Neural crest cell (in vitro differentiated cells): ENCODE measurements at places on chromosomes 2 and 18. TPM values are rescaled to one million over a fixed set of nuclear protein-coding genes. Genes with fewer than 3 reads are reported as not detected.
A peak's percentile ranks its signal among the peaks of the same experiment; 100 is the strongest.

The LINC00305 gene
- total RNA-seq = not detected in 2 replicates

The IL1RN gene
- total RNA-seq = not detected in 2 replicates

The TOGARAM2 gene
- 0.35 TPM in 1 of 2 replicates, not detected in the other for total RNA-seq

The MYCN gene
- 144 and 149 TPM in 2 replicates for total RNA-seq

The PLGLB2 gene
- 2.2 and 2.9 TPM in 2 replicates for total RNA-seq

The AFF3 gene
- 20.9 and 25.7 TPM in 2 replicates for total RNA-seq

The GPBAR1 gene
- 0.14 TPM in 1 of 2 replicates, not detected in the other for total RNA-seq

The SP140 gene
- total RNA-seq = not detected in 2 replicates

The CNTNAP5 gene
- 0.56 and 1.1 TPM in 2 replicates for total RNA-seq

The ANKRD30B gene
- not detected in 2 replicates for total RNA-seq

- no peak for DNase-seq
Measured at GRCh38 chr2:188977317-188977716, 3.1 kb downstream of the COL3A1 start.

DNA sequence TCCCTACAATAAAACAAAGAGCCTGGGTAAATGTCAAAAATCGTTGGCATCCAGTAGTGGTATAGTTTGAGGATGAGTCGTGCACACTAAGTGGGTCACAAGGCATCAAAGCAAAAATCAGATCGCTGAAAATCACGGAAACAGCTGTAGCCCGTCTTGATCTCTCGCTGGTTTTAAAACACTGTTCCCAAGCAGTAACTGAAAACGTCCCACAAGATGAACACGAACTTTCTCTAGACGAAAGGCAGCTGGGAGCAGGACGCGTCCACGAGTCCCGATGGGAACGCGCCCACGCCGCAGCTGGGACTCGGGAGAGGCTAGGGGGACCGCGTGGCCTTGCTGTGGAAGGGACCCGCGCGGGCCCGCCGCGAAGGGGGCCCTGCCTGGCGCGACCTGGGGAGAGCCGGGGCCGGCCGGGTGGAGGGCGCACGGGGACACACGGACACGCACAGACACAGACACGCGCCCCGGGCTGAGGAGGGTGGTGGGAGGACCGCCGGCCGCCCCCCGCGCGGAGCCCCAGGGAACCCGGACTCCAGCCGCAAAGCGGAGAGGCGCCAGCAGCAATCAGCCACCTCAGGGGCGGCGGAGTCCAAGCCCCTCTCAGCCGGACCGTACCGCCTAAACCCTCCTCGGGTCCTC is 651 bp downstream of the STK17B start:
- DNase-seq = no peak

DNA sequence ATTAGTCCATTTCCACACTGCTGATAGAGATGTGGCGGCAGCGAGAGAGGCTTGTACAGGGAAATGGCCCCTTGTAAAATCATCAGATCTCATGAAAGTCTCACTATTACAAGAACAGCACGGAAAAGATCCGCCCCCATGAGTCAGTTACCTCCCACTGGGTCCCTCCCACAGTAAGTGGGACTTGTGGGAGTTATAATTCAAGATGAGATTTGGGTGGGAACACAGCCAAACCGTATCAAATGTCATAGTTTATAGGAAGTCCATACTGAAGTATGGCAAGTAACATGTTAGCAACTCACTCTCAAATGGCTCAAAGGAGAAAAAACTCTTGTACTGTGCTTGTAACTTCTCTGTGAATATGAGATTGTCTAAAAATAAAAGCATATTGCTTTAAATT is 56.1 kb downstream of the FARP2 start:
- no peak for DNase-seq

GRCh38 chr18:49662506-49662905 is 100.6 kb downstream of the LIPG start:
- DNase-seq = no peak

DNA sequence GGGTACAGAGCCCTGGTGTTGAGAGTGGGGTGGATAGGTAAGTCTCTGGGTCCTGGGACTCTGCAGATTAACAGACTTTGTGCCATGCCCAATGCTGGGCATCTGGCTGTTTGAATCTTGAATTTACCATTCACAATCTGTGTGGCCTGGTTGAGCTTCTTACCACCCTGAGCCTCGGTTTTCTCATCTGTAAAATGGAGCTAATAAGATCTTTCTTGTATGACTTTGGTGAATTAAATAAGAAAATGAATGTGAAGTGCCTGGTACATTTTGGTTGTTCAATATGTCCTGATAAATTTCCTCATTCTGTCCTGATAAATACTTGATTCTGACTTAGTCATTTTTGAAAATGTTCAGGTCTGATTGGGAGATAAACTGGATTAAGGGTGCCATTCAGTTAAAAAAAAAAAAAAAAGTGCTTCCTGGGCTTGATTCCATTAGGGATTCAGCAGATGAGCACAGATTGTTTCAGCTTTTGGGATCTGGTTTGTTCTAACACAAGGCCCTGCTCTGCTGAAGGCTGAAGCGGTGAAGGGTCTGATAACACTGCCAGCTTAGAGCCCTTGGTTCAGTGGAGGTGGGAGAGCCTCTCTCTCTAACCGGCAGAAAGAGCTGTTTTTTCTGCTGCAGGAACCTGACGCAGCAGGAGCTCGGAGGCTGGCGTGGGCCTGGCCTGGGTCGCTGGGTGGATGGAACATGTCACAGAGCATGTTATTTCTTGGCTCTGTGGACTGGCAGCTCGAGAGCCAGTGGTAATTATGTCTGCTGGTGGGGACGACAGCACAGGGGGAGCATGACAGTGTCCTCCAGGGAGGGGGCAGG is 84.5 kb upstream of the MCFD2 start:
- no peak for DNase-seq

- no peak for DNase-seq
Measured at GRCh38 chr18:7084080-7085065, 33.2 kb downstream of the LAMA1 start.

GRCh38 chr18:58417752-58418151 is 211.1 kb downstream of the ALPK2 start:
- no peak for DNase-seq

DNA sequence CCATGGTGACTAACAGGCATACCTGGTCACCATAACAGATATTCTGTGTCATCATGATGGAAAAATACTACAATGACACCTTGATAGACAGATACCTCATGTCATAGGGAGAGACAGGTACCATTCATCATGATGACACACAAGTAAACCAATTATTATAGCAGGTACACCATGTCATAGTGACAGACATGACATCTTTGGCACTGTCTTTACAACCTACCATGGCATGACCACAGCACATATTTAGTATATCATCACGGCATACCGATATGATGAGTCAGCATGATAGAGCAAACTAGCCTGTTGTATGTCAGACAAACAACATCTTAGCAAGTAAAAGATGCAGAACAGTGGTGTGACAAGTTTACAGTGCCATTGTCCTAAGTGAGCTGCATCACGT is 101.3 kb upstream of the KLHL29 start:
- DNase-seq = no peak

GRCh38 chr18:3819961-3820360 is 370.0 kb downstream of the TGIF1 start:
- DNase-seq = no peak

DNA sequence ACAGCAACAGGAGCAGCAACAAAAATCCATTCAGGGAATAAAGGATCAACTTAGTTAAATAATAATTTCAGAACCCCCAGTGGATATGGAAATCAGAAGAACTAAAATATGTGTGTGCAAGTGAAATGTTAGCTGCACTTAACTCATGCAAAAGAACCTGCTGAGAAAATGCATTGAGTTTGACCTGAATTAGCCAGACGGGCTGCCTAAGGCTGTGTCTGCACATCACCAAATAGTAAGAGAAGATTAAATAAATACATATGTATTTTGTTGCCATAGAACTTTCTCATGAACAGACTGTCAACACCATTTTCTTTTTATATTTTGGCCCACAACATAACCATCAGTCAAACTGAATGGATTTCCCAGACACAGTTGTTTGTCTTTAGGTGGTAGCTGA is 262.0 kb upstream of the PIK3C3 start:
- DNase-seq = no peak

GRCh38 chr2:199742884-199743283 is 108.1 kb downstream of the FTCDNL1 start:
- no peak for DNase-seq

DNA sequence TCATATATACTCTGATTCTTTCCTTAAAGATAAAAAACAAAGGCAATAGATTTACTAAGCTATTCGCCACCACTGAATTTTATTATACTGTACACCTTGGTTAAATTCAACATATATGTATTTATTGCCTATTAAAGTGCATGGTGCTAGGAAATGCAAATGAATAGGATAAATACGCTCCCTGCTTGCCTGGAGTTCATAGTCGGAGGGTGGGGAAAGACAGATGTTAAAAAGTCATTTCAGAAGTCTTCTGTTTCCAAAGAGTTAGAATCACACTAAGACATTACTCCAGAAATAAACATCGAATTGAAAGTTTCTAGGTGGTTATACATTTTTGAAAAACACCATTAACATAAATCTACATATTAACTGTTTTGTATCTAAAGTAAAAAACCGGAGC is 19.8 kb downstream of the C1D start:
- no peak for DNase-seq

- DNase-seq = no peak
Measured at GRCh38 chr2:14901737-14902136, 269.2 kb downstream of the LRATD1 start.

GRCh38 chr2:232588680-232589585 is 38.4 kb downstream of the EIF4E2 start:
- no peak for DNase-seq

GRCh38 chr2:118469103-118469502 is 378.3 kb downstream of the EN1 start:
- DNase-seq = no peak

DNA sequence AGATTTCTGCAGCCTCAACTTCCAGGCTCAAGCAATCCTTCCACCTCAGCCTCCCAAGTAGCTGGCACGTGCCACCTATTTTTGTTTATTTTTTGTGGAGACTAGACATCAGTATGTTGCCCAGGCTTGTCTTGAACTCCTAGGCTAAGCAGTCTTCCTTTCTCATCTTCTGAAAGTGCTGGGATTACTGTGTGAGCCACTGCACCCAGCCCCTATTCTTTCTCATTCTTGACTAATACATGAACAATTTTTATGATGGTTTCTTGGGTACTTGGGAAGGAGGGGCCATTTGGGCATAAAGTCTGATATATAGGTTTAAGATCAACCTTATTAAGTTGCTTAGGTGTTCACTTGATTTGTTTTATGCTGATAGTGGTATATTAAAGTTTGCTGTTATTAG is 26.2 kb downstream of the EPC2 start:
- DNase-seq = no peak

DNA sequence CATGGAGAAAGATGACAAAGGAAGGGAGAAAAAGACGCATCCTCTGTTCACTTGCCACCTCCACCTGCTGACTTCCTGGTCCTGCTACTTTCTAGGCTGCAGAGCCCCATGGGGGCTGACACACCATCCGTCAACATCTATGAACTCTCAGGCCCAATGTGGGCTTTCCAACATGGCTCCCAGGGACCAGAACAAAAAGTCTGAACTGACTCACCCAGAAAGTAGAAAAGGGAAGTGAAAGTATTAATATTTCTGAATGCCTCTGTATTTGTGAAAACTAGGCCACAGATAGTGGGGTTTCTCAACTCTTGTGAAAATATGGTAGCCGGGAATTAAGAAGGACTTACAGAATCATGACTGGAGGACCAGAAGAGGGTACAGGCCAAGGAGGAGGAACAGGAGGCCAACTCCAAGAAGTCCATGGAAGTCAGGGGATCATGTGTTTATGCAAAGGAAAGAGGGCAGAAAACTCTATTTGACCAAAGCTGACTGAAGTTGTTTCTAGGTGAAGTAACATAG is 123.1 kb upstream of the CAB39 start:
- DNase-seq = no peak

- peak; percentile 22 for DNase-seq
Measured at GRCh38 chr18:61901323-61901986, 8.6 kb upstream of the RNF152 start.

- DNase-seq = no peak
Measured at GRCh38 chr18:5729983-5730699, 165.2 kb downstream of the TMEM200C start.

DNA sequence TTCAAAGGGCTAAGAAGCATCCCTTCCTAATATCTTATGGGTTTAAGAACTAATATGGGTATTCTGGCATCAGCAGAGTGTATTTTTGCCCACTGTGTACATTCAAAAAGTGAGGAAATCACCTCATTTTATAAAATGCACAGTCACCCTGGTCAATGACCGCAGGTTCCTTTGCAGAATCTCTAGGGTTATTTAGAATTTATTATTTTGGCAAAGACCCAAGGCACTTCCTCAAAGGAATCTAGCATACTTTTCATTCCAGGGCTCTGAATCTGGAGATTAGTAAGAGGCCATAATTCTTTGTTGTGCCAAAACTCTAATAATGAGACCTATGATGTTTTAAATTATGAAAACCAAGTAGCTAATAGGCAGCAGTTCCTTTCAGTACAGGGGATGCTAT is 27.2 kb upstream of the CDH2 start:
- DNase-seq = no peak

- DNase-seq = no peak
Measured at GRCh38 chr2:177598326-177599138, 206.0 kb downstream of the AGPS start.

DNA sequence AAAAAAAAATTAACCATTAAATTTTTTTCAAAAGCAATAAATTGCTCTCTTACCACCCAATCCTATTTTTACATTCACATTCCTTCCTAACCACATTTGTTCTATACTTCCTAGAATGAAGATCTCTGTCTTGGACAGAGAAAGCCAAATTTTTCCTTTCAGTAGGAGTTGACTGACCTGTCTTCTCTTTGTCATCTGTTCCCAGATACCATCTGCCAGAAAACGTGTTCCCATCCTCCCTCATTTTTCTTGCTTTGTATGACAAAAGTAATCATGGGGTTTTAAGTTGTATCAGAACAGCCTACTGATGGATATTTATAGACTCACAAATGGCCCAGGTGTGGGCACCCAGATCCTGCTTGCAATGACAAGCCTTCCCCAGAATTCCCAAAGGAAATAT is 182.1 kb downstream of the CYP26B1 start:
- no peak for DNase-seq

DNA sequence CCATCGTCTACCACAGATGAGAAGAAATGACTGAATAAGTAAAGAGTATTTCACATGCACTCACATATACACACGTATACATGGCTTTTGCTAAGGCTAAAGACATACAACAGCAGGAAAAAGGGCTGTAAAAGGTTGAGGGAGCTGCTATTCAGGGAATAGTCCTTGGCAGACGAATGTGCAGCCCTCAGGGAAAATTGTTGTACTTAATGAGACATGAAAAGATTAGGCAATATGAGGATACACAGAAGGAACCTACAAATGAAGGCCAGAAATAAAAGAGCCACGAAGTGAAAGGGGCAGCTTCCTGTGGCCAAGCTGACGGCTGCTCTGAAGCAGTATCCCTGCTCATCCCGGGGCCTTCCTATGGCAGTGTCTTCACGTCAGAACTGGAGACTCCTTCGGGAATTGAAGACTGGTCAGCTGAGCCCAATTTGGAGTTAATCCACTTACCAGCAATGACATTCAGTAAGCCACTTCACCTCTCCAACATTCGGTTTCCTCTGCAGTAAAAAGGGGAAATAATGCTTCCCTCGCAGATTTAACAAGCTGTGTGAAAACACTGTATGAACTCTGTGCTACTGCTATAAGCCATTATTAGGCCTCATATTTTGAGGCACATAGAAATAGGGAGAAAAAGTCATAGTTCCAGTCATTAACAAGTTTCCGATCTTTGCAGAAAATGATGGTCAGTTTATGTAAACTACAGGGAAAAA is 221.8 kb downstream of the STK39 start:
- DNase-seq = no peak
